ENCODE measurements at places on chromosomes 1 and 21. TPM values are rescaled to one million over a fixed set of nuclear protein-coding genes. Genes with fewer than 3 reads are reported as not detected.

GNB1 gene
- polyA plus RNA-seq: 114 TPM

TNFRSF1B gene
- 246 TPM for polyA plus RNA-seq

LEFTY2 gene
- 0.22 TPM for polyA plus RNA-seq

GRCh38 chr1:162070825-162071224 is 1.3 kb downstream of the NOS1AP start:
- no peak for DNase-seq

DNA sequence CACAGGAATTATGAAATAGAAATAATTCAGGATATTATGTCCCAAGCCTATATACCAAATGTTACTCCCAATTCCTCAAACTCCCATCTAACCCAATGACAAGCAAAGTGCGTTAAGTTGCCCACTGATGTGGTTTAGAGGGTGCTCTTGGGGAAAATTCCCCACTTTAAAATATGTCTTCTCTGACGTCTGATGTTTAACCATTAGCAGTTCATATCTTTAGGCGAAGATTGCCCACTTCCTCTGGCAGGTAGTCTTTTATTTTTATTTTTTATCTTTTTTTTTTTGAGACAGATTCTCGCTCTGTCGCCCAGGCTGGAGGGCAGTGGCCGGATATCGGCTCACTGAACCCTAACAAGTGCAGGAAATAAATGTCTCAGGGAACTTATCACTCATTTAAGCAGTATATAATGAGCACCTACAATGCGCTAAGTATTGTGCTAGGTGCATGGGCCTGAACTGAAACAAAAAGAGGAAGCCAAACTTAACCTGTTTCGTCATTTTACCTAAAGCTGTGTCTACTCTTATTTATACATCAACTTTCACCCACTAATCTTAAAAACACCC is 1.3 kb upstream of the LYST start:
- no peak for DNase-seq

- no peak for DNase-seq
Observed at GRCh38 chr1:59375321-59376220, 78.7 kb downstream of the FGGY start.

OR2L3 gene
- polyA plus RNA-seq: not detected

HSD3B2 gene
- polyA plus RNA-seq: 0.02 TPM

GRCh38 chr1:9877962-9878361 is 32.1 kb downstream of the CTNNBIP1 start:
- DNase-seq: no peak

GRCh38 chr1:81551946-81552345 is 248.8 kb upstream of the ADGRL2 start:
- peak; percentile 36 for DNase-seq

DNA sequence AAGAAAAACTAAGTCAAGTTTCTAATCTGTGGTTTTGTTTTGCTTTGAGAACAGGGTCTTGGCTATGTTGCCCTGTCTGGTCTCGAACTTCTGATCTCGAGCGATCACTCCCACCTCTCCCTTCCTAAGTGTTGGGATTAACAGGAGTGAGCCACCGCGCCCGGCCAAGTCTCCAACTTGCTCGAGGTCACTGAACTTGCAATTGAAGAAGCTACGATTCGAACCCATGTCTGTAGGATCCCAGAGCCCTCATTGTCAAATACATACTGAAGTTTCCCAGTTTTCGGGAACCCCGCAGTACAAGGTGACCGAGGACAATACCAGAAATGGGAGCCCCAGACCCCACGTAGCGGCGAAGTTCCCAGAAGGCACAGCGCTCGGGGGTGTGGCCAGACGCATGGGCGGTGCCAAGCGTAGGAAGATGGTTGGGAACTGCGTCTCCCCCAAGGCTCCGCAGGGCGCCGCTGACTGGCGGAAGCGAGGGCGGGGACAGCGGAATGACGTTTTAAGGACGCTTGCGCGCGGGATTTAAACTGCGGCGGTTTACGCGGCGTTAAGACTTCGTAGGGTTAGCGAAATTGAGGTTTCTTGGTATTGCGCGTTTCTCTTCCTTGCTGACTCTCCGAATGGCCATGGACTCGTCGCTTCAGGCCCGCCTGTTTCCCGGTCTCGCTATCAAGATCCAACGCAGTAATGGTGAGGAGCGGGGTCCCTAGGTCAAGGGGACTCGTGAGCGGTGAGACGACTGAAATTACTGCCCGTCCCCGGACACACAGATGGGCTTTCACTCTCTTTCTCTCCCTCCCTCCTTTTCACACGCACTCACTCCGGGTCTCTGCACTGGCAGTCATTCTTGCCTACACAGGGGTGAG is at the start of gene KIF2C:
Gene KIF2C, plus strand, starts transcription at position 531 of the 872 bp plus-strand sequence. Its CDS starts 96 bp downstream, at position 627.
- DNase-seq: peak; percentile 99

DNA sequence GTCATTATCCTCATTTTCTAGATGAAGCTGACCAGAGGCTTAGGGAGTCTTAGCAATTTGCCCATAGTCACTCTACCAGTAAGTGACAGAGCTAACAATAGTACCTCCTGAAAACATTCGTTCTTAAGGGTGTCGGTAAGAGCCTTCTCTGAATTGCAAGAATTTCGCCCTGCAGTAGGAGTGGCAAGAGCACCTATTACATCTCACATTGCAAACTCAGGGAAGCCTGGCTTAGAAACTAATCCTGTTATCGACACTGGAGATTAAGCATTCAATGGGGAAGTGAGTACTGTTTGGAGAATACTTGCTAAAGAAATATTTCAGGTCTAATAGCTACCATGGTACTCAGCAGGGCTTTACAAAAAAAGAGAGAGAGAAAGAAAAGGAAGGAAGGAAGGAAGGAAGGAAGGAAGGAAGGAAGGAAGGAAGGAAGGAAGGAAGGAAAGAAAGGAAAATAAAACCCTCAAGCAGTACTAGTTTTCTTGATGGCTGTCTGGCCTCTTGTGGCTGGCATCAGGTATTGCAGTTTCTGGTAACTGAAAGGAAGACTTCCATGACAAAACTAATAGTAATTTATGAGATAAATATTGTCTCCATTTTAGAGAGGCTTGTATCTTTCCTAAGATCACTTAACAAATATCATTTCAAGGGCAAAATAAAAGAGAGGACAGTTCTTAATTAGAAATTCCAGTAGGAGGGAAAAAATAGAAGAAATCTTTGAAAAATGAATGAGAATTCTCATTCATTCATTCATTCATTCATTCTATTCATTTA is 10.4 kb downstream of the C1orf226 start:
- peak; percentile 52 for DNase-seq

GRCh38 chr1:165828669-165829329 is 1.4 kb downstream of the UCK2 start:
- peak; percentile 61 for DNase-seq

DNA sequence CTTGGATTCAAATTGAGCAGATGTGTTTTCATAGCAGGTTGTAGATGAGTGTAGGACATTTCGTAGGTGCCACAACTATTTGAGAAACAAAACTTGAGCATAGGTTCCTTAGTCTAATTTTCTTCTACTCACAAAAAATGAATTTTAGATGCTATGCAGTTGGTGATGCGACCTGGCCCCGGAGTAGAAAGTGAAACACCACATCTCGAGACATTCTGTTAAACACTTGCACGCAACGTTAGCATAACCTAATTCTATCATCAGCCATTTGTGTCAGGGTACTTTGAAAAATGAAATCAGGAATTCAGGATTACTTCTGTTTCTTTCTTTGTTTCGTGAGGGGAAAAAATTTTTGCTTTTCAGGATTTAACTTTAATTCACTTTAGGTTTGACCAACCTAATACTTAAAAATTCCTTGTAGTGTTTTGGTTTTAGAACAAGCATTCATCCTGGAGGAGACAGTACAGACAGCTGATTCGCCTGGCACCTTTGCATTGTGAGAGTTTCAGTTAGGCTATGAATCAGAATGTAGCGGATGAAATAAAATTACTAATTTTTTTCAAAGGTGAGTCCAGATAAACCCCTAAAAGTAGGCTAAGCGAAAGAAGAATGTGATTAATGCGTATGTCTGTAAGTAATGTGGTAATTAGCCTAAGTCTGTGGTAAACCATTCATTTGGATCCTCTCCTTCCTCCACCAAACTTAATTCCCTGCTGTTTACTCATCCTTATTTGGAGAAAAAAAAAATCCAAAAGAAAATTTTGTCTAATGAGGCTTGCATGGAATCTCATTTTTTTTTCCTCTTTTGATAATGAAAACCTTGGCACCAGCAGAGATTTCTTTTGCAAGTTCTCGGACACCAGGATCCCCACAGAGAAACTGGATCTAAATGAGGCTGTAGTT is 44.9 kb downstream of the MAP3K21 start:
- DNase-seq: no peak

- no peak for DNase-seq
Observed at GRCh38 chr1:10799726-10800125, 3.3 kb upstream of the CASZ1 start.

- DNase-seq: peak; percentile 33
Observed at GRCh38 chr1:178023181-178023618, 53.3 kb upstream of the SEC16B start.

TNFRSF14 gene
- polyA plus RNA-seq: 191 TPM

CAMSAP2 gene
- 8.0 TPM for polyA plus RNA-seq

AQP10 gene
- 1.4 TPM for polyA plus RNA-seq

- DNase-seq: no peak
Observed at GRCh38 chr1:184770181-184770979, 15.7 kb upstream of the EDEM3 start.

DNA sequence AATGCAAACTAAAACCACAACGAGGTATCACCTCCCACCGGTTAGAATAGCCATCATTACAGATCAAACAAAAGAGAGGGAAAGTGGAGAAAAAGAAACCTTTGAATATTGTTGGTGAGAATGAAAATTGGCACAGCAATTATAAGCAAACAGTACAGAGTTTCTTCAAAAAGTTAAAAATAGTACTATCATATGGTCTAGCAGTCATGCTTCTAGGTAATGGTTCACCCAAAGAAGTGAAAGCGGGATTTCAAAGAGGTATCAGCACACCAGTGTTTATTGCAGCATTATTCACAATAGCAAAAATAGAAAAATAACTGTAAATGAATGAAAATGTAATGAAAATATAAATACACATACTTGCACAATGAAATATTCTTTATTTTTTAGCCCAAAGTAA is 8.2 kb downstream of the OR2T10 start:
- no peak for DNase-seq

DNA sequence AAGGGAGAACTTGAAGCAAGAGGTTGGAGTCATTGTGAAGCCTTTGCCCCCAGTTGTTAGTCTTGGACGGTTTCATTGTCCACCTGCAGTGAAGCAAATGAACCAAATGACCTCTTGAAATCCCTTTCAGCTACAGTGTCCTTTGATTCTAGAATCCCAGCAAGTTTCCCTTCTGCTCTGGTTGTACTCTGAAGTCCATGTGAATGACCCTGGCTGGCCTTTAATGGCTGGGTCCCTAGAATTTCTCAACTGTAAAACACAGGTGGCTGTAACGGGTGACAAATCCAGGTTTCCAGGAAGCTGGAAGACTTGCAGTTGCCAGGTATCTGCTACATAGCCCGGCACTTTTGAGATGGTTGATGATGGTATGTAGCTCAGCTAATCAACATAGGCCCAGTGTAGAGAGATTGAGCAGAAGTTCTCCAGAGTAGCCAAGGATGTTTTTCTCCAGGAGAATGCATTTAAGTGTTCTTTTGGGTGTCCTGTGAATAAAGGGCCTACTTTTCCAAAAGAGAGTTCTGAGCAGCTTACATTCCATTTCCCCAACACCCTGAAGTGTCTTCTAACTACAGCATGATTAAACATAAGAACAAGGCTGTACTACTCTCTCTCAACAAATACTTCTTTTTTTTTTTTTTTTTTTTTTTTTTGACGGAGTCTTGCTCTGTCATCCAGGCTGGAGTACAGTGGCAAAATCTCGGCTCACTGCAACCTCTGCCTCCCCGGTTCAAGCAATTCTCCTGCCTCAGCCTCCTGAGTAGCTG is 17.6 kb upstream of the SLC30A1 start:
- DNase-seq: no peak

RNF186 gene
- polyA plus RNA-seq: not detected

DNA sequence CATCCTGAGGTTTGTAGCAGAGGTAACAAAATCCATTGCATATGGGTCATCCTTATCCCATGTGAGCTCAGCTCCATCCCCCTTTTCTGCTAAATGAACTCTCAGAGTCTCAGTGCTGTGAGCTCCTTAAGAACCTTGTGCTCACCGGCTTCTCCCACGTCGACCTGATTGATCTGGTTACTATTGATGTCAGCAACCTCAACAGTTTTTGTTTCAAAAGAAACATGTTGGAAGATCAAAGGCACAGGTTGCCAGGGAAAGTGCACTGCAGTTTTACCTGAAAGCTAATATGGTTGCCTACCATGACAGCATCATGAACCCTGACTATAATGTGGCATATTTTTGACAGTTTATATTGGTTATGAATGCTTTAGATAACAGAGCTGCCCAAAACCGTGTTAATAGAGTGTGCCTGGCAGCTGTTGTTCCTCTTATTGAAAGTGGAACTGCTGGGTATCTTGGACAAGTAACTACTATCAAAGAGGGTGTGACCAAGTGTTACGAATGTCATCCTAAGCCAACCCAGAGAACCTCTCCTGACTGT is 131.4 kb downstream of the HS2ST1 start:
- DNase-seq: no peak

GRCh38 chr1:33096363-33097005 is 15.5 kb downstream of the AZIN2 start:
- peak; percentile 78 for DNase-seq

GRCh38 chr1:173476197-173476664 is 904 bp upstream of the PRDX6 start:
- no peak for DNase-seq

FGR gene
- polyA plus RNA-seq: 403 TPM

KRTAP19-6 gene
- not detected for polyA plus RNA-seq

- no peak for DNase-seq
Observed at GRCh38 chr1:48114596-48115382, 107.7 kb upstream of the SLC5A9 start.

DNA sequence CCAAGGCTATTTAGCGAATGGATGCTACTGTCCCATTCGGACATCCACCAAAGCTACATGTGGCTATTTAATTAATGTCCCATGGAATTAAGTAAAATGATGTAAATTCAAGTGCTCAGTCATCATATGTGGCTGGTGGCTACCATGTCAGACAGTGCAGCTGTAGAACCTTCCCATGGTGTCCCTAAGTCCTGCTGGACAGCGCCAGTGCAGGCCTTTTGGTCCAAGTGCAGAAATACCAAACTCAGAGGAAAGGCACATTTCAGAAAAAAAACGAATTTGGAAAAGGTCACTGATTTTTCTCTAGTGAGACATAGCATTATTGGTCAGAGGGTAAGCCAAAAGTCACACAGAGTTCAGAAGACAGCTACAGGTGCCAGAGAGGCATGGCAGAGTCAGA is 17.6 kb downstream of the TMPRSS2 start:
- no peak for DNase-seq

- no peak for DNase-seq
Observed at GRCh38 chr1:169091480-169091941, 15.0 kb upstream of the ATP1B1 start.

- DNase-seq: no peak
Observed at GRCh38 chr21:22898051-22898665, 1899.9 kb downstream of the NCAM2 start.

All from lung (tissue), 17 donors.